ENCODE measurements at places on chromosomes 2 and 18. TPM values are rescaled to one million over a fixed set of nuclear protein-coding genes. Genes with fewer than 3 reads are reported as not detected.

Gene LAMA1
- total RNA-seq: 55.3 TPM

Gene GYPC
- total RNA-seq: 125 TPM

Gene NFU1
- 46.7 TPM for total RNA-seq

Gene NEURL3
- not detected for total RNA-seq

Gene CDK5R2
- total RNA-seq: not detected

Gene STAM2
- 38.2 TPM for total RNA-seq

Gene SCN3A
- total RNA-seq: 1.00 TPM

Gene ACMSD
- under 0.01 TPM for total RNA-seq

Gene UGT1A10
- total RNA-seq: 0.83 TPM

Gene VPS4B
- total RNA-seq: 43.5 TPM

Gene ASB1
- total RNA-seq: 24.0 TPM

Gene EPB41L3
- 10.1 TPM for total RNA-seq

Gene NTSR2
- not detected for total RNA-seq

Gene SNED1
- total RNA-seq: 12.6 TPM

Gene IL1RL2
- 1.5 TPM for total RNA-seq

Gene CDC42EP3
- 16.9 TPM for total RNA-seq

Gene PID1
- 28.3 TPM for total RNA-seq

Gene TUBA4B
- not detected for total RNA-seq

Gene CYP27A1
- 17.1 TPM for total RNA-seq

Gene PAX8
- total RNA-seq: 0.14 TPM

Gene ELOA2
- total RNA-seq: not detected

Gene ACTG2
- total RNA-seq: 20.1 TPM

Gene CYP1B1
- 23.0 TPM for total RNA-seq

Gene TXNDC2
- under 0.01 TPM for total RNA-seq

Gene GPR35
- 0.74 TPM for total RNA-seq

Gene ABCA12
- total RNA-seq: under 0.01 TPM

Gene MOCOS
- 11.0 TPM for total RNA-seq

Gene ABHD1
- total RNA-seq: not detected

Gene FSHR
- not detected for total RNA-seq

Gene ALK
- total RNA-seq: under 0.01 TPM

Gene ZC3H6
- 3.4 TPM for total RNA-seq

Gene ANKRD23
- total RNA-seq: 1.00 TPM

Gene SPRED2
- total RNA-seq: 6.0 TPM

Gene G6PC2
- total RNA-seq: not detected

Gene PDE1A
- total RNA-seq: 42.4 TPM

Gene STPG4
- 0.37 TPM for total RNA-seq

Gene GPR55
- not detected for total RNA-seq

Gene TEX44
- not detected for total RNA-seq

Gene AQP12B
- total RNA-seq: not detected

Gene CAVIN2
- total RNA-seq: 10.4 TPM

Gene GRB14
- total RNA-seq: 0.71 TPM
